ENCODE measurements at places on chromosomes 3 and 15.

- DNase-seq = no peak
Measured at GRCh38 chr3:194527726-194528125, 40.9 kb upstream of the ATP13A3 start.

- DNase-seq = no peak
Measured at GRCh38 chr3:16122155-16122554, 52.3 kb upstream of the GALNT15 start.

- DNase-seq = no peak
Measured at GRCh38 chr3:73036694-73037591, 24.5 kb upstream of the EBLN2 start.

DNA sequence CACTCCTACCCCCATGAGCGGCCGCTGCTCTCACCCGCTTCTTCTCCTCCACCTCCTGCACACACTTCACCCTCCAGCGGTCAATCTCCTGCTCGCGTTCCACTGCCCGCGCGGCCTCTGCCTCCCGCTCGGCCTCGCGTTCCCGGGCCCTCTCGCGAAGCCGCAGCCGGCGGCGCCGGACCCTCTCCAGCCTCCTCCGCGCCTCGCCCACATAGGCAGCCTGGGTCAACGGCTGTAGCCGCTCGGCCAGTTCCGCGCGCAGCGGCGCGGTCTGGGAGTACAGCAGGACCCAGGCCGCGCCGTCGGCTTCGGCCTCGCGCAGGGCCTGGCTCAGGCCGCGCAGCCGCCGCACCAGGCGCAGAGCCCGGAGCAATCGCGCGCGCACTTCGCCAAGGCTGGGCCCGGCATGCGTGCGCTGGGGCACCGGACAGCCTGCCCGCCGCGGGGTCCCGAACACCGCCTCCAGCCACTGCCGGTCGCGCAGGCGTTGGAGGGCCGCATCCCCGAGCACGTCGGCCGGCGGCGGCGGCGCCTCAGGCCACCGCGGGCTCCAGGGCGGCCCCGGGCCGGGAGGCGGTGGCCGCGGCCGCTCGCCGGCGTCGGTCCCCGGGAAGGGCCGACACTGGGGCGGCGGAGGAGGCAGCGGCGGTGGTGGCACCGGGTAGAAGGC lies 595 bp downstream of the PDCD7 start:
- peak; percentile 78 for DNase-seq
